ENCODE measurements at places on chromosomes 11 and 22. TPM values are rescaled to one million over a fixed set of nuclear protein-coding genes. Genes with fewer than 3 reads are reported as not detected.

BLID gene
- total RNA-seq: not detected

KCNE3 gene
- 2.9 TPM for total RNA-seq

DNA sequence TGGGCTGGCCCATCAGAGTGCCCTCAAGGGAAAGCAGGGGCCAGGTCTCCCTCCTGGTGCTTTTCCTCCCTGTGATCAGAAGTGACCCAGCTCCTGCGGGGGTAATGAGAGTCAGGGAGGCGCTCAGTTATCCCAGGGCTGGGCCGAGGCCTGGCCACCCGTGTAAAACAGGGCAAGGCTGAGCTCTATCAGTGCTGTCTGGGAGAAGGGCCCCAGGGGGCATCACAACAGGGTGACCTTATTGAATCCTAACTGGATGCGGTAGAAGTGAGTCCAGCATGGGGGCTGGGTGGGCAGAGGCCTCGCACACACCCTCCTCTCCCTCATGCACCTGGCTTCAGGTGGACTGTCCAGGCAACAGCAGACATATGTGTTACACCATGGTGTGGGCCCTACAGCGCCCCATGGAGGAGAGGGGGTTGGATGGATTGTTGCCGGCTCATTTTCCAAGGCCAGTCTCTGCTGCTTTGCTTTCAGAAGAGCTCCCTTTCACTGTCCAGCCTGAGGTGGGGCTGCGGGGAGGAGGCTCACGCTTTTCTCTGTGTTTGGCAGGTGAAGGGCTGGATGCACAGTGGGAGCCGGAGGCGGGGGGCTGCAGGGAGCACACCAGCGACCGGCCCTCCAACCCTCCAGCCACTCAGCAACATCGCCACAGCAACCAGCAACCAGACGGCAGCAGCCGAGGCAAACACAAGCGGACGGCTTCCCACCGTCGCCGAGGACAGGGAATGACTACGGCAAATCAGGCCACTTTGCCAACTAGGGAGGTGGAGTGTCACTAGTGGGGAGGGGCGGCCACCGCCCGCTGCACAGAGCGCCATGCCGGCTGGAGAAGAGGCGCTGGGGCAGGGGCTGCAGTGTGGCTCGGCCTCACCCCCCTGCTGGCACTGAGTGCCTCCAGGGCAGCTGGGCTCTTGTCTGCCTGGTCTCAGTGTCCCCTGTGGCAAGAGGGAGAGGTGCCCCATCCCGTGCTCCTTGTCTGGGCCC lies 24.7 kb downstream of the GNAZ start:
- no peak for DNase-seq

TMEM121B gene
- 2.2 TPM for total RNA-seq

GRCh38 chr22:29580200-29580810 lies 608 bp downstream of the NIPSNAP1 start:
- no peak for DNase-seq

FAT3 gene
- total RNA-seq: 0.03 TPM

GRCh38 chr11:35917676-35918075 lies 26.2 kb upstream of the LDLRAD3 start:
- DNase-seq: no peak

CCDC89 gene
- 0.22 TPM for total RNA-seq

DNA sequence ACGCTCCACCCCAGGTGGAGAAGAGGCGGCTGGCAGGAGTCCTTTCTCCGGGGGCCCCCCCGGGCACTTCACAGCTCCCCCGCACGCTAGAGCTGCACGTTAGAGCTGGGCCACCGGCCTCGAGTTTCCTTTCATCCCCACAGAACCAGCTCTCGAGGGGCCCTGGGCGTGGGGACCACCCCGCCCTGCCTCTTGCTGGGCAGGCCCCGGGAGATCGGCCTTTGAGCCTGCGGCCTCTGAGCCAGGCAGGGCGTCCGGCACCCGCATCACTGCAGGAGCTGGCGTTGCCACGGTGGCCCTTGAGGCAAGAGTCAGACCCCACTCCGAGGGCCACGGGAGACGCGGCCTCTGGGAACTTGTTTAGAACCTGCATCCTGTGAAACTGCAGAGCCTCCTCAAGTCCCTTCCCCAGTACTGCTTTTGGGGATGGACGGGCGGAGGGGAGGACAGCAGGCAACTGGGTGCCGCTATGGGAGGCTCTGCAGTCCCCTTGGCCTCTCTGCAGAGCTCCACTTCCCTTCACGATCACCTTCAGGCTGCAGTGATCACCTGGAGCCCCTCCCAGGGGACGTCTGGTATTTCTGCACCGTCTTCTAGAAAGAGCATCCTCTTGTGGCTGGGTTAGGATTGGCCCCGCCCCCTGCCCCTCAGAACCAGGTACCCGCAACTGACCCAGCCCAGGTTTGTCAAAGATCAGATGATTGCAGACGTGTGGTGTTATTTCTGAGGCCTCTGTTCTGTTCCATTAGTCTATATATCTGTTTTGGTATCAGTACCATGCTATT lies 13.9 kb upstream of the GAL start:
- DNase-seq: no peak

GRCh38 chr22:18070556-18071306 lies 7.1 kb upstream of the PEX26 start:
- DNase-seq: no peak

DNA sequence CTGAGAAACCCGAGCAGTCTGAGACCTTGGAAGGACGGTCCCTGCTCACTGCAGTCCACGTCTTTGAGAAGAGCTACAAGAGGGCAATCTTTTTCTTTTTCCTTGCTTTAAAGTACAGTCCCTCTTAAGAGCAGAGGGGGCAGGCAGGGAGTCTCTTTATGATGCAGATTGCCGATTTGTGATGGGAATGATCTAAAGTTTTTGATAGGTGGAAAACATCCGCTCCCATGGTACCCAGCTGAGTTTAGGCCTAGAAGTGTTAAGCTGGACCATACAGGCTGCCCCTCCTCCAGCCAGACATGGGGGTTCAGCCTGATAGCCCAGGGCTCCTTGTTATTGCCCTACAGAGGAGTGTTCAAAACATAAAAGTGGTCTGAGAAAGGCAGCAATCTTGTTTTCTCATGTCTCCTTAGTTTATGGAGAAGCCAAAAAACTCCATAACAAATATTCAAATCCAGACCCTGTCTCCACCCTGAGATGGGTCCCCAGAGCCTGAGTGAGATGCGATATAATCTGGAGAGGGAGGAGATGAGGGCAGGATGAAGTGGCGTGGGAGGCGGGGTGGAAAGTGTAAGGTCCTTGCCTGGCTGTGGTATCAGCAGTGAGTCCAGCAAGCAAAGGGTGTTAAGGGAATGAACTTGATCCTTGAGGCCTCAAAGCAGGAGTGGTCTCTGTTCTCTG lies 135.1 kb downstream of the FDX1 start:
- DNase-seq: no peak

- peak; percentile 66 for DNase-seq
These were observed 5.6 kb upstream of the TRABD start for GRCh38 chr22:50179937-50180726.

All from Right ventricle myocardium inferior (tissue), 1 donor.